ENCODE measurements at places on chromosomes 13 and 19.

- no peak for DNase-seq
Observed at GRCh38 chr13:20247403-20247802, 15.3 kb upstream of the GJB6 start.

GRCh38 chr19:49119411-49120324 lies at the start of gene PPFIA3:
Gene PPFIA3, plus strand, starts transcription at chr19:49119544. Its CDS starts 8,330 bp downstream, at chr19:49127874.
- DNase-seq: peak; percentile 69

DNA sequence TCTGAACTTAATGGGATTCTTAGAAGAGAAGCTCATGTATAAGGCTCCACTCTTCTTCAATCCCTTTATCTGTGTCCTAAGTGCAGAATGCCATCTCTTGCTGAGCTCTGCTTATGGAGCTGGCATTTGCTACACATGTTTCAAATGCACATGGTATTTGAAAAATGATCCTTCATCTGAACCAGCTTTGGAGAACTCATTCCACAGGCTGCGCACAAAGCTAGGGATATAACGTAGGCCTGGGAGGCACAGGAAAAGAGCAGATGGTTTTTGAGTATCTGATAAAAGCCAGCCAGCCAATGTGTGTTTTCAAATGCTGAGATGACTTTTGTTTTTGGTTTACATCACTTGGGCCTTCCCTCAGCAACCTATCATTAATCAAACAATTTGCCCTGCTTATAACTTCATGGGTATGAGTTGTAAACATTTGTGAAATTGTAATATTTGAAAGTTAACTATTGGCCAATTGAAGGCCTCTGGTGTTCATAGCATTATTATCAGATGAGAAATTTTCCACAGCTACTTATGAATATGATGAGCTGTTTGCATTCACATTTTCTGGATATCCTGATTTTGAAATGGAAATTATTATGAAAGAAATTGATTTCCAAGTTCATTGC lies 729.0 kb downstream of the FGF9 start:
- DNase-seq: no peak

- DNase-seq: peak; percentile 87
Observed at GRCh38 chr19:41302624-41303351, 7.2 kb upstream of the CCDC97 start.

GRCh38 chr13:113209336-113209758 lies at the start of gene CUL4A:
Gene CUL4A, plus strand, starts transcription at chr13:113209613. Its CDS starts 15 bp downstream, at chr13:113209628.
- DNase-seq: peak; percentile 88

- no peak for DNase-seq
Observed at GRCh38 chr13:63304497-63304896, 1888.8 kb upstream of the PCDH20 start.

- DNase-seq: no peak
Observed at GRCh38 chr13:105048677-105049076, 1486.8 kb downstream of the EFNB2 start.

- DNase-seq: no peak
Observed at GRCh38 chr13:112118451-112119064, 51.6 kb downstream of the SOX1 start.

DNA sequence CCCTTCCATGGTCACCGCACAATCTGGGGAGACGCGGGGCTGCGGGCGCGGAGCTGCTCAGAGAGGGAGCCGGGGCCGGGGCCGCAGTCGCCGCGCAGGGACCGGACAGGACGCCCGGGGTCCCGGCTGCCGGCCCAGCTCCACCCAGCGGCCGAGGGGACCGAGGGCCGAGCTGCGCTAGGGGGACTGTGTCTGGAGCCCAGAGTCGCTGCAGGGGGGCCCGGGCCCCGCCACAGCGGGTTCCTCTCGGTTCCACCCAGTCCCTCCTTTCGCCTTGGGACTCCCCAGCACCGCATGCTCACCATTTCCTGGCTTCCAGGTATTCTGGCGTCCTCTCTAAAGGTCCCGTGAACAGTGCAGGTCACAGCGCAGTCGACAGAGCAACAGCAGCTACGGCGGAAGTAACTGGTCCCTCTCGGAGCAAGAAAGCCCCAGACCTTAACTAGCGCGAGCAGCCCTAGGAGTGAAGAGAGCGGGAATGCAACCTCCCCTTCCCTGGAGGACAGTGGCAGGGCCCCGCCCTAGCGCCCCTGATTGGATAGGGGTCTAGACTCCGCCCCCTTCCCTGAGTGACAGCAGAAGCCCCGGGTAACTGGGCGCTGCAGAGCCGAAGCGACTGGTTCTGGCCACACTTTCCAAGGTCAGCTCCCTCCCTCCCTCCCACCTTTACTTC lies at the start of gene ZNF878:
TSS of gene ZNF878 (minus strand) at position 465 of the 673 bp plus-strand sequence. CDS start at position 305, 160 bp downstream.
- DNase-seq: peak; percentile 83

GRCh38 chr19:3047496-3048189 lies 14.7 kb downstream of the TLE5 start:
- DNase-seq: peak; percentile 73

- no peak for DNase-seq
Observed at GRCh38 chr13:112768795-112769481, 79.1 kb downstream of the ATP11A start.

DNA sequence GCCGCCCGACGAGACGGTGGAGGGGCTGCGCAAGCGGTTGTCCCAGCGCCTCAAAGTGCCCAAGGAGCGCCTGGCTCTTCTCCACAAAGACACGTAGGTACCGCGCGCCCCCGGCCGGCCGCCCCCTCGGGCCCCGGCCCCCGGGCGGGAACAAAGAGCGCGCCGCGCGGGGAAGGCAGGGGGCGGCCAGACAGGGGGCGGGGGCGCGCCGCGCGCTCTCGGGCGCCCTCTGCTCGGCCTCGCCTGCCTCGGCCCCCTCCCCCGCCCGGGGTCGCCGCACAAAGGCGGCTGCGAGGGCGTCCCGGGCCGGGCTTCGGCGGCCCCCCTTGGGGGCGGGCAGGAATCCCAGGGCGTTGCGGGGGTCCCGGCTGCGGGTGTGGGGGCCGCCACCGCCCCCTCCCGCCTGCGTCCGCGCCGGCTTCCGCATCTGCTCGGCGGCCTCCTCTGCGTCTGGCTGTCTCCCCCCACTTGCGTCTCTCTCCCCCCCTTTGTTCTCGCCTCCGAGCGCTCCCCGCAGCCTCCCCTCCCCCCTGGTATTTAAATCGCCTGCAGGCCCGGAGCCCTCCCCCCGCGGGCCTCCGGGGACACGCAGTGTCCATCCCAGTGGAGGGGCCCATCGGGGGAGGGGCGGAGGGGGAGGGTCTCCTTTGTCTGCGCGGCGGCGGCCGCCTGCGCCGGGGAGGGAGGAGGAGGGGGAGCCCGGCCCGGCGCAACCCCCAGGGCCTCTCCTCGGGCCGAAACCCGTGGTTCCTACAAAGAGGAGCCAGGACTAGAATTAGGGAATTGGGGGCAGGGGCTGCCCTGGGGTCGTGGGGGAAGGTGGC lies 2.3 kb downstream of the MIDN start:
- DNase-seq: no peak

- no peak for DNase-seq
Observed at GRCh38 chr13:95181586-95181985, 119.7 kb downstream of the ABCC4 start.

DNA sequence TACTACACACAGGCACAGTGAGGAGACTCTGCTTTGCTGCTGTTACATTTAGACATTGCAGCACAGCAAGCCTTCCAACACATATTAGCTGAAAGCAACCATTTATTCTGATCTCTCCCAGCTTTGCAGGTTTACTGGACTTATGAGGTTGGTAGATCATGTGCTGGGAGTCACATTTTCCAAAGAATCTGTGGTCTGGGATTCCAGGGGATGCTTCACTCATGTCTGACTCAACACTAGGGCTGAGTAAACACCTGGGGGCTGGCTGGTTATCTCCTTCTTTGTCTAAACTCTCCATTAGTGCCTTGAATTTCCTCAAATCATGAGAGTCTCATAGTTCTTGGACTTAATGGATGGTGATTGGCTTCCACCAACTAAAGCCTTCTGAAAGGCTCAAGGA lies 5.4 kb upstream of the LGALS13 start:
- DNase-seq: no peak

- DNase-seq: no peak
Observed at GRCh38 chr13:80037505-80037888, 303.4 kb downstream of the SPRY2 start.

DNA sequence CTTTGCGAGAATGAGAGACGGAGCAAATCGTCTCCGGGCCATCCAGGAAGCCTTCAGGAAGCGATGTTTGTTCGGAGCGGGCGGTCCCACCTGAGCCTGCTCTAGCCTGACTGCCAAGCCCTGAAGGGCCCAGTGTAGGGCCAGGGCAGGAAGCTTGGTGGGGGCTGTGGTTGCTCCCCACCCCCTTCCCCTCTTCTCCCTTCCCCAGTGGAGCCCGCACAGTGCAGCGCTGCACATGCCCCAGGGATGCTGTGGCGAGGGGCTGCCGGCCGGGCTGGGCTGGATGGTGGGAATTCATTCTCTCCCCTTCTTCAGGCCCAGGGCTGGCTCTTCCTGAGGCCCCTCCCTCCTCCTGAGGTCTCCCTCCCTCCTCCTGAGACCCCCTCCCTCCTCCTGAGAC lies 7.1 kb upstream of the GRTP1 start:
- DNase-seq: no peak

DNA sequence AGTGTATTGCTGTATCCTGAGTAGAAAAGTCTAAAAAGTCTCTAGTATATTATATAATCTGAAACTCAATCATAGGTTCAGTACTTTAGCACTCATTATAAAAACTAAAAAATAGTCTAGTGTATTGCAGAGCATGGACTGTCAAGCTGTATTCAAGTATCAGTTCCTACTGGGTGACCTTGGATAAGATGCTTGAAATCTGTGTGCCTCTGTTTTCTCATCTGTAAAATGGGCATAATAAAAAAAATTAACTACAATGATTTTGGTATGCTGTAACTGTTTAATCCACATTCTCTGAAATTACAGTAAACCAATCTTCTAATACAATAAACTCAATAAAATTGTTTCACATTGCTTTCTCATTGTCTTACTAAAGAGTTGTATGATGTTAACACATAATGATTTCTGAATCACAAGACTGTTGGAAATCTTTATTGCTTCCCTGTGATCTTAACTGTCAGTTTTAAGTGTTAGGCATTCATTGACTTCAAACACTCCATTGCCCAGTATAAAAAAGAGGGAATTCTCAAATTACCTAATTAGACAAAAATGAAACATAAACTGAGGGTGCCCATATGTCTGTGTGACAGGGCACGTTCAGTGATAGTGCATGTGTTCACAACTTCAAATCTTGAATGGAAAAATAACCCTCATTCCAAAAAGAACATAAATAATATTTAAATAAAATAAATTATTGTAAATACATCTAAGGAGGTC lies 2.2 kb downstream of the STARD13 start:
- no peak for DNase-seq
